Stimulated activated CD4-positive, alpha-beta T cell treated with anti-CD3 and anti-CD28 coated beads, Interleukin-1b, Interleukin-23, amount 100 ng/mL, for 1 hour (primary cell): ENCODE measurements at places on chromosomes 3 and 15.

DNA sequence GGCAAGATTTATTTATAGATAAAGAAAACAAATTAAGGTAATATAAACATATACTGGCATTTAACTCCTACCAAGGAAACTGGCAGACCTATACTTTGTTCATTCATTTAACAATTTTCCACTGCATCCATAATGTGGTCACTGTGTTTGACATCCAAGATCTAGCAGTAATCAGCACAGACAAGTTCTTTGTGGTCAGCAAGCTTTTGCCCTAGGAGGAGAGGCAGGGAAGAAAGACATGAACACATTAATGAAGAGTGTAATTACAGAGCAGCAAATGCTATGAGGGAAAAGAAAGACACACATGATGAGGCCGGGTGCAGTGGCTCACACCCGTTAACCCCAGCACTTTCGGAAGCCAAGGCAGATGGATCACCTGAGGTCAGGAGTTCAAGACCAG, 34.4 kb downstream of the SUCLG2 start:
- DNase-seq, result no peak

DNA sequence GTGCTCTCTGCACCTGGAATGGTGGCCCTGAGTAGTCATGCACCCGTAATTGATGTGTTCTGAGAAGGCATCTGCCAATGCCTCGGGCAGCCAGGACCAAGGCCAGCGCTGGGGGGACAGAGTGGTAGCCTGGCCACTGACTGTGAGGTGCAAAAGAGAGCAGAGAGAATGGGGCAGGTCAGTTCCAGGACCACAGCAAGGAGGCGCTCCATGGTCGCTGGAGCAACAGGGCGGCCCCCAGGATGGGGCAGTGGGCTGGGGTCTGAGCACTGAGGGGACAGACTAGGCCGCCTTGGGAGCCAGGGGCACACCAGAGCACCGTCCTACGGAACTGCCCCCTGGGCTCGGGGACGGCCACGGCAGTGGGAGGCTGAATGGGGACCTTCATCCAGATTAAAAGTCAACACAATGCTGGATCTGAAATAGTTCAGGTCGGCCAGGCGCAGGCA, 48.3 kb upstream of the IQSEC1 start:
- DNase-seq, result no peak

DNA sequence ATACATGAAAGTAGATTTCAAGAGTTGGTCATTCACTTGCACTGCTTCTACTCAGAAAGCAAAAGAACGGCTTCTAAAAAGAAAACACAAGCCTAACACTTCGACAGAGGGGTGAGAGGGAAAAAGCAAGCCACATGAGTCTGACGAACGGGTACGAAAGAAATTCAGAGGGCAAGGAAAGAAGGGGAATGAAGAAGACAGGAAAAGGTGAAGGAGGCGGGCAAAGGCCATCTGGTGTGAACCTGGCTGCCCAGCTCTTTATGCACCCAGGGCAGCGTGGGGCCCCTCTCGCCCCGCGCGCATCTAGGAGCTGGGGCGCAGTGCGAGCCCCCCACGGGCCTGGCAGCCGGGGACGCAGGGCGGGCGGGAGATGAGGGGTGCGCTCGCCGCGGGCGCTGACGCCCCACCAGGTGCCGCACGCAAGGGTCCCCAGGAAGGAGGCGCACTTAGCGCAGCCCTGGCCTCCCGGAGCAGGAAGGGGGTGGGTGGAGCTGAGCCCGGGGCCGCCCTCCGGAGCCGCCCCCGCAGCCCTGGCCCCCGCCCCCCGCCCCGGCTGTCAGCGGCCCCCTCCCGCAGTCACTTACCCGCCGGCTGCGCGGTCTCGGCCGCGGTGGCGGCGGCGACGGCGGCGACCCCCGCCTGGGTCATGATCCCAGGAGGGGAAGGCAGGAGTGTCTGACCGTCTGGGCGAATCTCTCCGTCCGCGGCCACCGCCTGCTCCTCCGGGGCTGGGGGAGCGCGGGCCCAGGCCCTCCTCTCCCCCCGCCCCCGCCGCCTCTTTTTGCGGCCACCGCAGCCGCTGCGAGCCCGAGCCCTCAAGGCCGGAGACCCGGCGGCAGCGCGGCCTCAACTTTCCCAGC, at the start of gene USF3:
USF3 (minus strand) TSS at position 857 of the 860 bp plus-strand sequence. CDS start 21,764 bp downstream, outside the sequence.
- peak; percentile 52 for DNase-seq

GRCh38 chr15:75636026-75636425, 4.0 kb downstream of the IMP3 start:
- DNase-seq, result no peak

DNA sequence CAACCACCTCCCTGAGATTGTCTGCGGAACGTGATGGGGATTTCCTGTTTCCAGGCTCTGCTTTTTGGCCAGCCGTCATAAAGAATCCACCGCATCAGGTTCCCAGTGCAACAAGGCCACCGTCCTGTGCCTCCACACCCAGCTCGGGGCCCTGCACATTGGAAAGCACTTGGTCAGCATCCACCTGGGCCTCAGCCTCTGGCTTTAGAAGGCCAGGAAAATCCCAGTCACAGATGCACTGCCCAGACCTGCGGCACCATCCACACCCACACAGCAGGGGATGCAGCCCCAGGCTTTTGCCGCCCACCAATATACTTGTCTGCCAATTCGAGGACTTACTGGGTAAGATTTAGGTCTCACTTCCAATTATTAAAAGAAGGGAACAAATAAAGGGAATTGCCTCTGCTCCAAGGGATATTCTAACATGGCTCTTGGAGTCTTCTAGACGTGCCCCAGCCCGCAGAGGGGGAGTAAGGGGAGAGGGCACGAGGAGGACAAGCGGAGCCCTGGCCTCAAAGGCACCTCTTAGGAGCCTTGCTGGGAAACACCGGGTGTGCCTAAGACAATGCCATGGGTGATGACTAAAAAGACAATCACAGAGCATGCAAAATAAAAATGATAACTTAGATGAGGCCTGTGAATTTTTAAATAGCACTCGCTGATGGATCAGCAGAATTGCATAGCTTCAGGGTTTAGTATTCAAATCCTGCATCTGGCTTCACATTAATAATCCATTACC, 169.2 kb downstream of the FOXP1 start:
- DNase-seq, result no peak

- no peak for DNase-seq
Measured at GRCh38 chr15:101429191-101429590, 60.3 kb downstream of the PCSK6 start.

GRCh38 chr15:43316016-43316970, 14.1 kb downstream of the LCMT2 start:
- no peak for DNase-seq

- DNase-seq, result no peak
Measured at GRCh38 chr15:98751767-98752166, 103.4 kb downstream of the IGF1R start.

- no peak for DNase-seq
Measured at GRCh38 chr3:134690226-134690625, 39.4 kb upstream of the KY start.

DNA sequence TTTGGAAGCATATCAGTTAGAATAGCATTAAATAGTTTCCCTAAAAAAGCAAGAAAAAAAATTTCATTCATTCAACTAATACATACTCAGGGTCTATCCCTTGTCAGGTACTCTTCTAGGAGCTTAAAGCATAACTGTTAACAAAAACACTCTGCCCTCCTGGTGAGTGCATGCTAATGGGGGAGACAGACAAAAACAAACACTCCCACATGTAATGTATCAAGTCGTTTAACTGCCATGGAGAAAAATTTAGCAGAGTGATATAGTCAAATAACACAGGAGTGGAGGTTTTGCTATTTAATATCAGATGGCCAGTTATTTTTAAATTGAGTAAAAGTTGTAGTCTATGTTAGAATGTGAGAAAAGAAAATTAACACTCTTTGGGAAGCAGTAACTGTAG, 254.5 kb upstream of the RARB start:
- DNase-seq, result no peak

DNA sequence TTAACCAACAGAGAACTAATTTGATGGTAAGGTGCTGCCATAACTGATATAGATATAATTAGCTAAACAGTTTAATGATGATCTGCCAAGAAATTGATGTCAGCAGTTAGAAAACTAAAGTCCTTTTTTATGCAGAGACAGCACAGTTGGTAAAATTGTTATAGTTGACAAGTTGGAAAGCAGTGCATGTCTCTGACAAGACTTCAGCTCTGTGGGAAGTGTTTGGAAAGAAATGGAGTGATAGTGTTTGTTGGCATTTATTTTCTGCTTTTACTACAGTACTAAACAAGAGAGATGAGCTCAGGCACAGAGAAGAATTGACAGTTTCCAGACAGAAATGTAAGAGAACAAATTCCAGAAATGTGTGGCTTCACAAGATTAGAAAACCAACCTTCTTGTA, 523.5 kb upstream of the BCHE start:
- DNase-seq, result no peak

DNA sequence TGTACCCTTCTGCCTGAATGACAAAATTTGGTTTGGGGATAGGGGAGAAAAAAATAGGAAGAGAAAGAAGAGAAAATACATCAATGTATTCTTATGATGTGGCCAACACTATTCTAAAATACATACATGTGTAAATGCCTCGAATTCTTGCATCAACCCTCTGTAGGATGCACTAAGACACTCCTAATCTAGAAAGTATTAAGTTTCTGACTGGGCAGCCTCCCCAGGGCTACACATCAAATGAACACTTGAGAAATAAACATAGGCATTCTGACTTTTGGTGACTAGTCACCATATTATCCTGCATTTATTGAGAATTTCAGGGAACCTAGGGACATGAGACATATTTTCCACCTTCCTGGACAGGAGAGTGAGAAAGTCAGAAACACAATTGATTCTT, 109.2 kb downstream of the CPNE4 start:
- no peak for DNase-seq

DNA sequence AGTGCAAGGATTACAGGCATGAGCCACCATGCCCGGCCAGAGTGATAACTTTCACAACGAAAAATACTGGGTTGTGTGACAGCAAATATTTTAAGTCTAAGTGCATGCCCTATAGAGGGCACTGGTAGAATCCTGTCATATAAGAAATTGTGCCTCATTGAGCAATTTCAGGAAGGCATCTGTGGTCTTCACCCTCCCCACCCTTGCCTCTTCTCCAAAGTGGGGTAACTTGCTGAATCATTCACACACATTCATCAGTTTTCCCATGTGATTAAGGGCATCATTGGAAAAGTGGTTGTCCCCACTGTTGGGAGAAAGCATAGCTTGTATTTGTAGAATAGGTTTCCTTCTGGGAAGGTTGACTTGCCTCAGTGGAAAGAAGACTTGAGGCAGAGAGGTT, 9.2 kb downstream of the MITF start:
- DNase-seq, result no peak

- no peak for DNase-seq
Measured at GRCh38 chr3:20421-20820, 176.1 kb upstream of the CHL1 start.

DNA sequence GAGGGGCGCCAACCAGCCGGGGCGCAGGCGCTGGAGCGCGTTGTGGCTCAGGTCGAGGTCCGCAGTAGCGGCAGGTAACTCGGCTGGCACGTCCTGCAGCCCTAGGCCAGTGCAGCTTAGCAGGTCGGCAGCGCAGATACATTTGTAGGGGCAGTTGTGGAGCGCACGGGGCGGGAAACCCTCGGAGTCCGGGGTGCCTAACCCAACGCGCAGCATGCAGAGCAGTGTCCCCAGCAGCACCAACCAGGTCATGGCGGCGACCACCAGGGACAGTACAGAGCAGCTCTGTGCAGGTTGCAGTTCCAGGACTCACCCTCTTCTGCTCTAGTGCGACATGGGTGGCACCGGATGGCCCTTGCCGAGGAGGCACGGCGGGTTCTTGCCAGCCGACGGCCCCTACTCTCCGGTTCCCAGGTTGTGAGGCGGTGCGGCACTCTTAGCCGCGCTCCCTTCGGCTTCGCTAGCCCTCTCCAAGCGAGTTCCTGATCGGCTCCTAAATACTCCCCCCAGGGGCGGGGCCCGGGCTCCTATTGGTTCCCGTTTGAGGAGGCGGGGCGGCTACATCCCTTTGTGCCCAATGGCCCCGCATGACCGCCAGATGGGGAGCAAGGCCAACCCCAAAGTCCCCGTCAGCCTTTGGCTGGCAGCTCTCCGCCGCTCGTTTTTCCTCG, at the start of gene AMIGO3:
AMIGO3 (minus strand) TSS at position 471 of the 671 bp plus-strand sequence; CDS start at position 252, 219 bp downstream.
- peak; percentile 69 for DNase-seq

GRCh38 chr3:71881041-71881440, 96.1 kb upstream of the PROK2 start:
- DNase-seq, result no peak

GRCh38 chr15:40825661-40826422, 2.7 kb downstream of the PPP1R14D start:
- DNase-seq, result no peak

DNA sequence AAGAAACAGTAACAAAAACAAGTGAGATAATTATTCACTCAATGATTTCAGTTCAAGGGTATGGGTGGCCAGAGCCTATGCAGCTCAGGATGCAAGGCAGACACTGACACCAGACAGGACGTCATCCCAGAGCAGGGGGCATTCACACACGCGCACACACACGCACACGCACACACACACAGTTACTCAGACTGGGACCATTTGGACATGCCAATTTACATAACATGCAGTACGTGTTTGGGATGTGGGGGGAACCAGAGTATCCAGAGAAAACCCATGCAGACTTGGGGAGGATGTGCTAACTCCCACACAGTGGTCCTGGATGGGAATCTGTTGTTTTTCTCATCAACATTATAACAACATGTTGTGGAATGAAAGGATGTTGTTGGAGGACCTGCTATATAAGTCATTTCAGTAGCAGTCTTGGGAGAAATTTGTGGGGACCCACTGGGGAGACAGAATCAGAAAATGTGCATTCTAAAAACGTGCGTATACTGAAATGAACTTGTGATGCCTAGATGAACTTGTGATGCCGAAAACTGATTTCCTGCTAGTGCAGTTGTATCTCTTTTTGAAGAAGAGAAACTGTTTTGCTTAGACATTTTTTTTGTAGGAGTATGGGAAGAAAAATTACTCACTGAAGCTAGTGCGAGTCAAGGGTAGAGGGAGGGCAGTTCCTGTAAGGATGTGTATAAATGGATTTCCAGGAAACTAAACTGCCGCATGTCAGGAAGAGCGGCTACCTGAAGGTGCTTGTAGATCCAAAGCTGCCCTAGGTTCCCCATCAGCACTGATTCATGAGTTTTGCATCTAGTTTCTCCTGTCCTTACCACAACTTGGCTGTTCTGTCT, 25.2 kb downstream of the CD200 start:
- peak; percentile 7 for DNase-seq

GRCh38 chr15:32705446-32705845, 12.4 kb upstream of the GREM1 start:
- no peak for DNase-seq

GRCh38 chr15:77862651-77863104, 214.8 kb downstream of the TBC1D2B start:
- DNase-seq, result no peak

- no peak for DNase-seq
Measured at GRCh38 chr3:151635905-151636304, 97.8 kb upstream of the AADACL2 start.

- DNase-seq, result no peak
Measured at GRCh38 chr3:30713885-30714503, 107.6 kb downstream of the TGFBR2 start.

GRCh38 chr3:150960708-150961684, 11.5 kb downstream of the CLRN1 start:
- DNase-seq, result no peak

DNA sequence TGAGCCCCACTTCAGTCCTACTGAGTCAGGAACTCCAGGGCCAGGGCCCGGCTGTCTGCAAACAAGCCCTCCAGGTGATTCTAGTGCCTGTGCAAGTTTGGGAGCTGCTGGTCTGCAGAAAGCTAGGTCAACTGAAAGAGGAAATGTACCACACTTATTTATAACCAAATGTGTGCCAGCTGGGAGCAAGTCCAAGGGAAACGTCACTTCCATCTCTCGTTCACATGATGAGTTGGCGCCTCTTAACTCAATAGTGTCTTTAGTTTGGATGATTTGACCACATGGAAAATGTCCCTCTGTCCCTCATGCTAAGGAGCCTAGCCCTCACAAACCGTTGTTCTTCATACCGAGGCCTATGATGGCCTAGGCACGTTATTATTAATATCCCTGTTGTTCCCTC, 43.2 kb downstream of the GOLGA8S start:
- DNase-seq, result no peak
